Renal cortical epithelial cell (primary cell): ENCODE measurements at places on chromosomes 16 and 17. TPM values are rescaled to one million over a fixed set of nuclear protein-coding genes. Genes with fewer than 3 reads are reported as not detected.

- DNase-seq, result no peak
Measured at GRCh38 chr17:50451943-50452629, 16.6 kb downstream of the CHAD start.

GRCh38 chr17:7882068-7882467, 6.5 kb upstream of the CHD3 start:
- DNase-seq, result no peak

DNA sequence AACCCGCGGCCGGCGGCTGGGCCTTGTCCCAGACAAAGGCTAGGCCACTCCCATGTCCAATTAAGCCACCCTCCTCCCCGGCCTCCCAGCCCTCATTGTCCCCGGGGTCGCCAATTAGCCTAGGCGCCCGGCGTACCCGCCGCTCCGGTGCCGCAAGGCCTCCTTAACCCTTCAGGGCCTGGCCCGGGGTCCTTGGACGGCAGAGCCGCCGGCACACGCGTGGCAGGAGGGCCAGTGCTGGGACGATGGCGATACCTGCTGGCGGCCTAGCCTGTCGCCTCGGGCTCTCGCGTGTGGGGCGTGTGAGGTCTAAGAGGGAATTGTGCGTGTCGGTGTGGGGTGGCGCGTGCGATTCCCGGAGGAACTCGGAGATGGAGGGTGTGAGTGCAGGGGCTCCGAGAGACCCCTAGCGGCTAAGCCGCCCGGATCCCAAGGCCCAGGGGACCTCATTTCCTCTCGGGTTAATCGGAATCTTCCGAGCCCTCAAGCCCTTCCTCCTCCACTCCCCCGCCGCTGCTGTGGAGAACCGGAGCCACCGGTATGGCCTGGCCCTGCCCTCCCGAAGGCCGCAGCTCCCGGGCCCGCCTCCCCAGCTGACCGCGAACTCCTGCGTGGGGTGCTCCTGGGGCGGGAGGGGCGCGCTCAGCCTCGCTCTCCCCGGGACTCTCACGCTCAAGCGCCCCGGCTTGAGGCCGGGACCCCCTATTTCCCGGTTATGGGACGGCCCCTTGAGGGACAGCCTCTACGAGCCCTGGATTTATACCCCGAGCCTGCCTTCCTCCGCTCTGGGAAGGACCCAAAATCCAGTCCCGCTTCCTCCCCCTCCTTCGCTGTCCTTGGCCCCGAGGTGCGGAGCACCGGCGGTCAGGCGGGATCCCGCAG, 11.9 kb downstream of the TBX2 start:
- no peak for DNase-seq

Gene CA5A
- total RNA-seq, result not detected in 2 replicates

- peak; percentile 74 for DNase-seq
Measured at GRCh38 chr16:3158510-3159314, 23.9 kb downstream of the ZNF213 start.
